Activated CD4-positive, alpha-beta T cell treated with anti-CD3 and anti-CD28 coated beads for 36 hours (primary cell): ENCODE measurements at places on chromosomes 11 and 22. TPM values are rescaled to one million over a fixed set of nuclear protein-coding genes. Genes with fewer than 3 reads are reported as not detected.

DNA sequence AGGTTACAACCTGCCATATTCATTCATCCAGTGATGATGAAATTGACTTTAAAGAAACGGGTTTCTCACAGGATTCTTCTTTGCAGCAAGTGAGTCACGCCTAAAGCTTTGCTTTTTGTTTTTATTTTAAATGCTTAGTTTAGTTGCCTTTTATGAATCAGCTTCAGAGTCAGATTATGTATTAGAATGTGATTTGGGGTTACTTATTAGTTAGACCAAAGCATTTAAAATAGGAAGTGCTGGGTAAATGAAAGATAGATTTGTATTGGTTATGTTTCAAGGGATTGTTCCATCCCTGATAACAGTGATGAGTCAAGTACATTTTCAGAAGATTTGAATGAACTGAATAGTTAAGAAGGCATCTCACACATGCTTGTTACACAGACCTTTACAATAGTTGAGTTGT, 101.3 kb upstream of the GAL start:
- H3K27me3 ChIP-seq, result no peaks in the 10 kb centered on the region
- H3K4me1 ChIP-seq, result peaks cover 16% of the 10 kb centered on the region
- no peak for DNase-seq
- peaks cover 54% of the 10 kb centered on the region for H3K36me3 ChIP-seq

The CREB3L1 gene
- 0.19 TPM for total RNA-seq

The SFI1 gene
- total RNA-seq, result 221 TPM

The NAALADL1 gene
- total RNA-seq, result 11.7 TPM

The KRTAP5-9 gene
- total RNA-seq, result 0.21 TPM

DNA sequence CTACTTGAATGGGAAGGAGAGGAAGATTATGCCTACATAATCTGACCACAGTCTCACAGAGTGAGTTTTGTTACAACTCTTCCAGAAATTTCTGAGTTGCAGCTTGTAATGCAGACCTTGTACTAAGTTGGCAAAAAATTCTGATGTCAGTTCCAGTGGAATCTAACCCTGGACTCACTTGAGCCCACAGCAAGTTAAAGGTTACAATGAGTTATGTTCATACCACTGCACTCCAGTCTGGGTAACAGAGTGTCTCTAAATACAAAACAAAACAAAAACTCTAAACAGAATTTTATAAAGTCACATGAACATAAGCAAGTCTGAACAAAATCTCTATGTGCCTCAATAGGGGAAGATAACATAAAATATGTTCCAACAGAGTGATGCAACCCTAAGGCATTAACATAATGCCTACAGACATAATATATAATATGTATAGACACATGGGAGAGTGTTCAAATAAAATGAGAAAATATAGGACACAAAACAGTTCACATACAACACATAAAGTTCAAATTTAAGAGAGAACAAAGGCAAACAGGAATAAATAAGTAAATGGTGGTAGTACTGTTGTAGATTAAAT, 1.1 kb downstream of the GLYAT start:
- H3K4me3 ChIP-seq, result no peak overlapping the region
- DNase-seq, result no peak
- peaks cover 32% of the 10 kb centered on the region for H3K4me1 ChIP-seq
- H3K36me3 ChIP-seq, result no peaks in the 10 kb centered on the region
- H3K27ac ChIP-seq, result no peak overlapping the region

GRCh38 chr22:42957958-42958357, 57.0 kb downstream of the PACSIN2 start:
- H3K27ac ChIP-seq, result no peak overlapping the region
- peaks cover 55% of the 10 kb centered on the region for H3K4me1 ChIP-seq
- H3K27me3 ChIP-seq, result no peaks in the 10 kb centered on the region
- H3K4me3 ChIP-seq, result no peak overlapping the region

DNA sequence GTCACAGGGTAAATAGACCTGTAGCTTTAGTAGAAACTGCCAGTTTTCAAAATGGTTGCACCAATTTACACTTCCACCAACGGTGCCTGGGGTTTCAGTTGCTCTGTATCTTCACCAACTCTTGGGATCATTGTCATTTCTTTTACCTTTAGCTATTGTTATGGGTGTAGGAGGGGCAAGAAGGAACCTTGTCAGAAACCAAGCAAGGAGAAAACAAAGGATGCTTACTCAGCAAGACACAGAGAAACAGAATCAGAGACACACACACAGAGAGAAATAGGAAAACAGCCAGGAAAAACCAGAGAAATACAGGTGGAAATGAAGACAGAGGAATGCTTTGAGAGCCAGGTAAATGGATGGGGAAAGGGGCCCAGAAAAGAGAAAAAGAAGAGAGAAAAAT, 367.6 kb downstream of the MIAT start:
- peaks cover 9% of the 10 kb centered on the region for H3K27me3 ChIP-seq
- H3K4me3 ChIP-seq, result no peak overlapping the region
- H3K4me1 ChIP-seq, result no peaks in the 10 kb centered on the region

- peak overlapping the region; percentile 6 for H3K27ac ChIP-seq
- peaks cover 80% of the 10 kb centered on the region for H3K36me3 ChIP-seq
- no peak overlapping the region for H3K4me3 ChIP-seq
- no peaks in the 10 kb centered on the region for H3K27me3 ChIP-seq
- no peak for DNase-seq
- H3K4me1 ChIP-seq, result peaks cover 89% of the 10 kb centered on the region
These were observed 11.4 kb downstream of the CTSC start for GRCh38 chr11:88326099-88326498.

The NRGN gene
- 13.5 TPM for total RNA-seq

- H3K27me3 ChIP-seq, result peaks cover 3% of the 10 kb centered on the region
- H3K27ac ChIP-seq, result no peak overlapping the region
- no peak overlapping the region for H3K4me3 ChIP-seq
- H3K36me3 ChIP-seq, result no peaks in the 10 kb centered on the region
These were observed 5.5 kb upstream of the NNMT start for GRCh38 chr11:114290503-114291235.

The MS4A7 gene
- total RNA-seq, result not detected

DNA sequence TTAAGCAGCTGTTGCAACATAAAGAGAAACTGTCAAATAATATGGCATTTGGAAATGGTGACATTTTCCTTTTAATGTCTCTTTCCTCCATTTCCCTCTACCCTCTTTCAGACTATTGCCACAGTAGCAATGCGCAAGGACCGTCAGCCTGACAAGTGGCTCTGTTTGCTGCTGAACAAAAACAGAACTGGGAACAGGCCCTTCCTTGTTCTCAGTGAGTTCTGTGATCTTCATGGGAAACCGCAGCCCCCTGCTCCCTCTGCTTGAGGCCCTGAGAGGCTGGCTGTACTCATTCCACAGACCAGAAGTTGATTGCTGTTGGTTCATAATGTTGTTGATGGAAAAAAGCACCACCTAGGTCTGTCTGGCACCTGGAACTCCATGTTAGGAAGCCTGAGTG, 559.7 kb downstream of the OPCML start:
- H3K4me3 ChIP-seq, result no peak overlapping the region
- DNase-seq, result no peak
- no peaks in the 10 kb centered on the region for H3K4me1 ChIP-seq
- H3K27ac ChIP-seq, result no peak overlapping the region
- H3K36me3 ChIP-seq, result no peaks in the 10 kb centered on the region

DNA sequence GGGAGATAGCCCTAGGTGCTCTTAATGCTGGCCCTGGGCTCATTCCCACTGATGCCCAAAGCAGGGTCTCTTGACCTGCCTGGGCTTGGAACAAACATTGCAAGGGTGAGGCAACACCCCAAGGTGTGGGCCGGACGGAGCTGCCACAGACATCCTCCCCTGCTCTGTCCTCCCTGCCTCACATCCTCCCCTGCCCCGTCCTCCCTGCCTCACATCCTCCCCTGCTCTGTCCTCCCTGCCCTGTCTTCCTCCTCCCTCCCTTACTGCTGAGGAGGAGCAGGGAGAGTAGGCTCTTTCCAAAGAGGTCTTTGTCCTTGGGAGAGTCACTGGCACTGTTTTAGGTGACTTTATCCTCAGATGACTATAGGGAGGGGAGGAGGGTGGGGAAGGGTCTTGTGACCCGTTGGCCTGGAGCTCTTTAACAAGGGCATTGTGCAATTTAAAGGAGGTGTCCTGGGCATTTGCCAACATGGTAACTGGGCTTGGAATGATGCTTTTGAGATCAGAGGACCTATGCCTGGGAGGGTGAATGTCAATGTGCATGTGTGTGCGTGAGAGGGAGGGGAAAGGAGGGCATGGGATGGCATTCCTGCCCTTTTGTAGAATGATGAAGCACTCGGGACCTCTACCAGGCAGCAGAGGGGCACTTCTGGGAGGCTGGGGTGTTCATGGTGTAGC, 700 bp downstream of the FAM180B start:
- no peak overlapping the region for H3K27ac ChIP-seq
- H3K27me3 ChIP-seq, result peaks cover 3% of the 10 kb centered on the region
- no peaks in the 10 kb centered on the region for H3K4me1 ChIP-seq

DNA sequence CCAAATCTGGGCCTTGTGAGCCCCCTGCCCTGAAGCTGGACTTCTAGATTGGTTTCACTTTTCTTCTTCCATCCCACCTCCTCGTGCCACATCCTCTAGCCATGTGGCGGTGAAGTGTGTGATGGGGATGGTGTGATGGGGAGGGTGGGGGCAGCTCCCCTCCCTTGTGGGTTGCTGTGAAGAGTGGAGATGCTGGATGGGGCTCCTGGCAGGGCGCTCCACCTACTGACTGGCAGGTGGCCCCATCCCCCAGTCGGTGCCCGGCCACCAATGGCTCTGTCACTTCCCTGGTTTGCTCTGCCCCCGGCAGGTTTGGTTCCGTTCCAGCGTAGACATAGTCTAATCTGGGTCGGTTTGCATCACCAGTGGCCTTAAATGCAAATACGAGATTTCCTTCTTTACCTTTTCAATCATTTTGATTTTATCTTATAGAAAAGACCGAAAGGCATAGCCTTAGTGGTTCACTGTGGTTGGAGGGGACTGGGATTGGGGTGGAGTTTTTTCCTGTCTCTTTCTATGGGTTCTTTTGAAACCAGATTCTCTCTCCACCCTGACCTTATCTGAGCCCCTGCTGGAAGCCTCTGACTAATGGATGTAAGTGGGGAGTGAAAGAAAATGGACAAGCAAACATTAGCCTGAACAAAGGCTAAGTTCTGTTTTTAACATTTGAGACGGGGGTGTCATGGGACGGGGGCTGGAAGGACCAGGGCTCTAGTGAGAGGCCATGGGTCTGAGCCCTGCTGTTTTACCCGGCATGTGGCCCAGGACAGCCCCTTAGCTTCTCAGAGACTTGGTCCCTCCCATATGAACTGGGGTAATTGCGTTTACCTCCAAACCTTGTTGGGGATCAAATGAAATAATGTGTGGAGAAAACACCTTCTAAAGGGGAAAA, 149.3 kb downstream of the CACNA1I start:
- no peak overlapping the region for H3K4me3 ChIP-seq
- no peaks in the 10 kb centered on the region for H3K36me3 ChIP-seq
- H3K27me3 ChIP-seq, result no peaks in the 10 kb centered on the region
- DNase-seq, result no peak

GRCh38 chr22:40050258-40050657, 55.5 kb downstream of the FAM83F start:
- H3K4me3 ChIP-seq, result no peak overlapping the region
- no peaks in the 10 kb centered on the region for H3K27me3 ChIP-seq
- H3K36me3 ChIP-seq, result peaks cover 8% of the 10 kb centered on the region
- H3K27ac ChIP-seq, result peak overlapping the region; percentile 92
- H3K4me1 ChIP-seq, result peaks cover 67% of the 10 kb centered on the region

- no peaks in the 10 kb centered on the region for H3K27me3 ChIP-seq
- peak overlapping the region; percentile 80 for H3K27ac ChIP-seq
- no peak for DNase-seq
- H3K36me3 ChIP-seq, result peaks cover 2% of the 10 kb centered on the region
- H3K4me1 ChIP-seq, result peaks cover 38% of the 10 kb centered on the region
These were observed 39.8 kb downstream of the LRRC32 start for GRCh38 chr11:76630600-76631281.

- H3K4me3 ChIP-seq, result no peak overlapping the region
- no peak for DNase-seq
- H3K36me3 ChIP-seq, result peaks cover 4% of the 10 kb centered on the region
- H3K27ac ChIP-seq, result peak overlapping the region; percentile 12
These were observed 6.1 kb downstream of the AP5B1 start for GRCh38 chr11:65774525-65775306.

- H3K27me3 ChIP-seq, result no peaks in the 10 kb centered on the region
- H3K4me1 ChIP-seq, result no peaks in the 10 kb centered on the region
- no peak overlapping the region for H3K27ac ChIP-seq
- H3K4me3 ChIP-seq, result no peak overlapping the region
These were observed 46.0 kb downstream of the PIWIL4 start for GRCh38 chr11:94613120-94613519.

DNA sequence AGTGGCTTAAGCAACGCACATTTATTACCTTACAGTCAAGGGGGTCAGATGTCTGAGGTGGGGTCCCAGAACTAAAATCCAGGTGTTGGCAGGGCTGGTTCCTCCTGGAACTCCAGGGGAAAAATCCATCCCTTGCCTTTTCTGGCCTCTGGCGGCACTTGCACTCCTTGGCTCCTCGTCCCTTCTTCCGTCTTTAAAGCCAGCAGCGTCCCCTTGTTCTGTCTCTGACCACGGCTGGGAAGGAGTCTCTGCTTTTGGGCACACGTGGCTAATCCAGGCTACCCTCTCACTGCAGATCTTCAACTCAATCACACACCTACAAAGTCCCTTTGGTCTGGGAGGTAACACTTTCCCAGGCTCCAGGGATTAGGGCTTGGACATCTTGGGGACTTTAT, 73.5 kb upstream of the WNT7B start:
- H3K36me3 ChIP-seq, result peaks cover 3% of the 10 kb centered on the region
- peaks cover 29% of the 10 kb centered on the region for H3K4me1 ChIP-seq
- no peak overlapping the region for H3K27ac ChIP-seq
- no peak for DNase-seq

- DNase-seq, result peak; percentile 46
- no peak overlapping the region for H3K4me3 ChIP-seq
- no peaks in the 10 kb centered on the region for H3K27me3 ChIP-seq
- H3K36me3 ChIP-seq, result no peaks in the 10 kb centered on the region
- H3K27ac ChIP-seq, result no peak overlapping the region
These were observed 17.6 kb downstream of the OTOG start for GRCh38 chr11:17564687-17565042.

The GNAZ gene
- total RNA-seq, result 1.5 TPM

- no peak overlapping the region for H3K4me3 ChIP-seq
- no peaks in the 10 kb centered on the region for H3K36me3 ChIP-seq
- H3K27me3 ChIP-seq, result peaks cover 35% of the 10 kb centered on the region
- H3K27ac ChIP-seq, result no peak overlapping the region
- no peaks in the 10 kb centered on the region for H3K4me1 ChIP-seq
These were observed 15.4 kb upstream of the PEX26 start for GRCh38 chr22:18062421-18062820.

The TTC17 gene
- total RNA-seq, result 57.9 TPM

- H3K27ac ChIP-seq, result peak overlapping the region; percentile 48
- H3K4me3 ChIP-seq, result no peak overlapping the region
- DNase-seq, result no peak
- no peaks in the 10 kb centered on the region for H3K27me3 ChIP-seq
These were observed 87.2 kb upstream of the GRIK4 start for GRCh38 chr11:120424185-120424969.

The FAR1 gene
- 36.4 TPM for total RNA-seq

- H3K36me3 ChIP-seq, result no peaks in the 10 kb centered on the region
- DNase-seq, result no peak
These were observed 913.4 kb upstream of the RAG2 start for GRCh38 chr11:37511425-37511933.

The UPK3A gene
- not detected for total RNA-seq
